ENCODE measurements at places on chromosomes 11 and 22.

- no peak for DNase-seq
Measured at GRCh38 chr11:25094085-25094802, 597.4 kb downstream of the LUZP2 start.

- DNase-seq, result no peak
Measured at GRCh38 chr11:62130283-62131169, 6.7 kb downstream of the INCENP start.

DNA sequence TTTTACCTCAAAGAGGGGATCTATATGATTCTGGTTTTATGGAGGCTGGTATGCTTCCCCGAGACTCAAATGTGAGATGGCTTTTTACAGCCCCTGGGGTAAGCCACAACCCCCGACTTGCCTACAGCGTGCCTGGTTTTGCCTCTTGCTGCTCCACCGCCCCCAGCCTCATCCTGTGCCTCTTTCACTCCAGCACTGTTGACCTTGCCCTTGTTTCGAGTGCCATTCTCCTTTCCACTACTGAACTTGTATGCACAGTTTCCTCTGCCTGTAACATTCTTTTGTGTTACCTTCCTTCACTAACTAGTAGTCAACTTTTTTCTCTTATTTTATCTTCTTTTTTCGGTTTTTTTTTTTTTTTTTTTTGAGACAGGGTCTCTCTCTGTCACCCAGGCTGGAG lies 219.0 kb upstream of the ZBED5 start:
- no peak for DNase-seq

DNA sequence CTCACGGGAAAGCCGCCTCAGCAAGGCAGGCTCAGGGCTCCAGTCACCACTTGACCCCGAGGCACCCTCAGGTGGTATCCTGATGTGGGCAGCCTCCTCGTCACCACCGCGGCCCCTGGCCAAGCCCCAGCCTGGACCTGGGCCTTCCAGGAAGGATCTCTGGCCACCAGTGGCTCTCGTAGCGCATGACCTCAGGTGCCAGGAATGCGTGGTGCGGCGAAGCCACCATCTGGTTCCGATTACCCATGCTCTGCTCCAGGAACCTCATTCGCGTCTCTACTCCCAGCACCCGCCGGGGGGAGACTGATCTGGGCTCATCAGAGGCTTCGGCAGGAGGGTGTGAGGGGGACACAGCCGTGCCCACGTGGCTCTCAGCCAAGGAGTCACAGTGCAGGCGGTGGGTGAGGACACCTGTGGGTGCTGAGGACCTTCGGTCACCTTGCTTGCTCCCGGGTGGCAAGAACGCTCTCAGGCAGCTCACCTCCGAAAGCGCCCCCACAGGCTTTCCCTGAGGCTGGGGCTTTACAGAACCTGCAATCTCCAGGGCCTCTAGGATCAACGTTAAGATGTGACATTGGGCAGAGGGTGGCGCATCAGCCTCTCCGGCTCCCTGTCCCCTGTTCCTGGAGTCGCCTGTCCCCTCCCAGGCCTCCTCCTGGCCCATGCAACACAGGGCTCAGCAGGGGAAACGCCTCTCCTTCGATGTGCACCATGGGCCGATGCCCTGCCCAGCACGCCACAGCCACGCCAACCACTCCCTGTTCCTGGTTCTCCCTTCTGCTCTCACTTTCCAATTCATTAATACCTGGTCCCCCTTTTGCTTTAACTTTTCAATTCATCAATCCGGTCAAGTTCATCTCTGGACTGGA lies 39.0 kb downstream of the TBX1 start:
- no peak for DNase-seq

- no peak for DNase-seq
Measured at GRCh38 chr11:80986421-80987074, 1545.7 kb upstream of the TENM4 start.

DNA sequence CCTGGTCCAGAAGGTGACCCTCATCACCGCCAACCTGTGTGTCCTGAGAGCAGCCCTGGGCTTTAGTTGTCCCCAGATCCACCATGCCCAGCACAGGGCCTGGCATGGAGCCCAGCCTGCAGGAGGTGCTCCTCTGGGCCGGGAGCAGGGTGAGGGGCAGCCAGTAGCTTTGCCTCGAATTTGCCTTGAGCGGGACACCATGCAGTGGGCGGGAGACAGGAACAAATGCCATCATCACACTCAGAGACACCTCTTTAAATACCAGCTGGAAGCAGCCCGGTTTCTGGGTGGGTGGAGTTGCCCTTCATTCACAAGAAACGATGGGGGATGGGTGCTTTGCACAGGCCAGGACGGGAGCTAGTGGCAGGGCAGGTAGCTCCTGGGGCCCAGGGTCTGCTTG lies 19.3 kb downstream of the FLRT1 start:
- no peak for DNase-seq

Measured in stimulated activated naive CD8-positive, alpha-beta T cell treated with anti-CD3 and anti-CD28 coated beads, Interleukin-15, amount 100 ng/mL, for 72 hours (primary cell).